ENCODE measurements at places on chromosomes 1 and 21. TPM values are rescaled to one million over a fixed set of nuclear protein-coding genes. Genes with fewer than 3 reads are reported as not detected.
A peak's percentile ranks its signal among the peaks of the same experiment; 100 is the strongest.

Gene GPR25
- not detected for total RNA-seq

Gene FCMR
- 1.3 TPM for total RNA-seq

Gene SORT1
- total RNA-seq, result 30.1 TPM

Gene SYT11
- 118 TPM for total RNA-seq

Gene DNAJC28
- 5.4 TPM for total RNA-seq

Gene OMA1
- total RNA-seq, result 48.0 TPM

Gene STUM
- total RNA-seq, result 9.2 TPM

Gene LRRC3
- total RNA-seq, result 2.4 TPM

GRCh38 chr1:81542196-81542595 is 258.5 kb upstream of the ADGRL2 start:
- no peaks in the 10 kb centered on the region for H3K27me3 ChIP-seq
- H3K36me3 ChIP-seq, result no peaks in the 10 kb centered on the region
- no peak for DNase-seq

DNA sequence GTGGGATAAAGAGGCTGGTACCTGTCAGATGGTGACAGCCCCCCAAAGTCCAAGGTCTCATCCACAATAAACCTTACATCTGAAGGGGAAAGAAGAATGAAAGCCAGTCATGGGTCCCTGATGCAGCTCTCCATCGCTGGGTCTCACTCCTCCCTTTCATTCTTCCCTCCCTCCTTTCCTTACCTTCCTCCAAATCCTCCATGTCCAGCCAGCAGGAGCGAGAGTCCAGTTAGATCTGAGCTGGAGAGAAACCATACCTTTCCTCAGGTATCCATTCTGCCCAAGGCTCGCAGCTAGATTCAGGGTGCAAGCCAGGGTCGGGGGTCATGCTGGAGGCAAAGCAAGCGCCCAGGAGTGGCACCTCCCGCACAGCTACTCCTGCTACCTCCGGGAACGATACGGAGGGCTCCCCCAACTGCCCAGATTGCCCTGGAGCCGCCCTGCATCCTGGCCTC is 421 bp downstream of the PSRC1 start:
- peaks cover 47% of the 10 kb centered on the region for H3K4me1 ChIP-seq
- peak overlapping the region; percentile 59 for H3K4me3 ChIP-seq
- H3K27me3 ChIP-seq, result no peaks in the 10 kb centered on the region
- peaks cover 16% of the 10 kb centered on the region for H3K36me3 ChIP-seq
- peak overlapping the region; percentile 96 for H3K27ac ChIP-seq

- H3K4me1 ChIP-seq, result peaks cover 15% of the 10 kb centered on the region
- DNase-seq, result no peak
- H3K36me3 ChIP-seq, result peaks cover 65% of the 10 kb centered on the region
- no peak overlapping the region for H3K4me3 ChIP-seq
- H3K27me3 ChIP-seq, result no peaks in the 10 kb centered on the region
These were observed 20.6 kb downstream of the GPR3 start for GRCh38 chr1:27413004-27413403.

- no peaks in the 10 kb centered on the region for H3K27me3 ChIP-seq
- peaks cover 14% of the 10 kb centered on the region for H3K4me1 ChIP-seq
- no peak for DNase-seq
- no peak overlapping the region for H3K27ac ChIP-seq
- no peak overlapping the region for H3K4me3 ChIP-seq
These were observed 45.4 kb downstream of the YARS1 start for GRCh38 chr1:32771561-32772280.

DNA sequence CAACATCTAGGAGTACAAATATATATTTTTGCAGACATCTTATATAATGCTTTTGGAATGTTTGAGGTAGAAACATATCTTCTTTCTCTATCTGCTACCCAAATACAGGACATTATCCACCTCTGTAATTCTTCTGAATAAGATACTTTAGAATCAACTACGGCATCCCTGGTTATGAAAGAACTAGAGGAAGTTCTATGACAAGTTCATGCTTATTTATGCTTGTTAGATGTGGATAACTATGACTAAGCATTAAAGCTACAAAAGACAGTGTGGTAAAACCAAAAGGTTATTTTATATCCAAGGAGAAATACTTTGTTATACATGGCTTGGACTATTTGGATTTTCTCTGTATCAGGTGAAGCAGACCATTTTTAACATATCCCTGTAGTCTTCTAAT is 894.0 kb downstream of the KCNT2 start:
- no peak overlapping the region for H3K4me3 ChIP-seq
- no peaks in the 10 kb centered on the region for H3K27me3 ChIP-seq

- no peaks in the 10 kb centered on the region for H3K27me3 ChIP-seq
- H3K36me3 ChIP-seq, result no peaks in the 10 kb centered on the region
- H3K4me3 ChIP-seq, result no peak overlapping the region
- no peak for DNase-seq
- H3K4me1 ChIP-seq, result no peaks in the 10 kb centered on the region
- H3K27ac ChIP-seq, result no peak overlapping the region
These were observed 165.8 kb downstream of the LYPLAL1 start for GRCh38 chr1:219339466-219339865.

GRCh38 chr1:60035921-60036320 is 37.6 kb downstream of the C1orf87 start:
- H3K4me1 ChIP-seq, result no peaks in the 10 kb centered on the region
- H3K27ac ChIP-seq, result no peak overlapping the region
- no peak for DNase-seq
- H3K27me3 ChIP-seq, result no peaks in the 10 kb centered on the region
- no peaks in the 10 kb centered on the region for H3K36me3 ChIP-seq

DNA sequence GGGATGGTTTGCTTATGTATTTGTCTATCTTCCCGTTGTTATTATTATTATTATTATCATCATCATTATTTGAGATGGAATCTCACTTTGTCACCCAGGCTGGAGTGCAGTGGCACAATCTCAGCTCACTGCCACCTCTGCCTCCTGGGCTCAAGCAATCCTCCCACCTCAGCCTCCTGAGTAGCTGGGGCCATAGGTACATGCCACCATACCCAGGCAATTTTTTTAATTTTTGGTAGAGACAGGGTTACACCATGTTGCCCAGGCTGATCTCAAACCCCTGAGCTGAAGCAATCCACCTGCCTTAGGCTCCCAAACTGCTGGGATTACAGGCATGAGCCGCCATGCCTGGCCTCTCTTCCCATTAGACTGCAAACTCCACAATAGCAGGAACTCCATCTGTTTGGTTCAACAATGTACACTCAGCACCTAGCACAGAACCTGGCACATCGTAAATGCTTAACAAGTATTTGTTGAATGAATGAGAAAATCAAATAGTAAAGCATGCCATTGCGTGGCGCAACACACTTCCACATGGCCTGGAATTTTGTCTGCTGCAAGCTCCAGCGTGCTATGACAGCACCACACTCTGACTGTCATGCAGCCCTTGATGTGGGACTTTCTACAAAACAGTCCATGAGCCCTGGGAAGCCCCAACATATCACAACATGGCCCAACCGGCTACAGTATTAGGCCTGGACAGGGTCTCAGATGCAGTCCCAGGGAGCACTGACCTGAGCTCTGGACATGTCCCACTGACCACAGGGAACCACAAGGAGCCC is 3.8 kb upstream of the TINAGL1 start:
- H3K4me1 ChIP-seq, result peaks cover 20% of the 10 kb centered on the region
- H3K4me3 ChIP-seq, result no peak overlapping the region
- no peak overlapping the region for H3K27ac ChIP-seq
- no peak for DNase-seq

- H3K4me1 ChIP-seq, result no peaks in the 10 kb centered on the region
- no peaks in the 10 kb centered on the region for H3K36me3 ChIP-seq
- DNase-seq, result no peak
- no peak overlapping the region for H3K4me3 ChIP-seq
These were observed 51.0 kb downstream of the EPB41 start for GRCh38 chr1:28965271-28965870.

GRCh38 chr1:244371242-244372141 is 80.2 kb downstream of the ADSS2 start:
- no peaks in the 10 kb centered on the region for H3K4me1 ChIP-seq
- H3K36me3 ChIP-seq, result no peaks in the 10 kb centered on the region
- no peak overlapping the region for H3K4me3 ChIP-seq
- no peak for DNase-seq

GRCh38 chr21:29786496-29787360 is 153.1 kb downstream of the GRIK1 start:
- no peaks in the 10 kb centered on the region for H3K36me3 ChIP-seq
- H3K4me1 ChIP-seq, result no peaks in the 10 kb centered on the region
- no peak overlapping the region for H3K27ac ChIP-seq
- no peak for DNase-seq
- H3K27me3 ChIP-seq, result no peaks in the 10 kb centered on the region

DNA sequence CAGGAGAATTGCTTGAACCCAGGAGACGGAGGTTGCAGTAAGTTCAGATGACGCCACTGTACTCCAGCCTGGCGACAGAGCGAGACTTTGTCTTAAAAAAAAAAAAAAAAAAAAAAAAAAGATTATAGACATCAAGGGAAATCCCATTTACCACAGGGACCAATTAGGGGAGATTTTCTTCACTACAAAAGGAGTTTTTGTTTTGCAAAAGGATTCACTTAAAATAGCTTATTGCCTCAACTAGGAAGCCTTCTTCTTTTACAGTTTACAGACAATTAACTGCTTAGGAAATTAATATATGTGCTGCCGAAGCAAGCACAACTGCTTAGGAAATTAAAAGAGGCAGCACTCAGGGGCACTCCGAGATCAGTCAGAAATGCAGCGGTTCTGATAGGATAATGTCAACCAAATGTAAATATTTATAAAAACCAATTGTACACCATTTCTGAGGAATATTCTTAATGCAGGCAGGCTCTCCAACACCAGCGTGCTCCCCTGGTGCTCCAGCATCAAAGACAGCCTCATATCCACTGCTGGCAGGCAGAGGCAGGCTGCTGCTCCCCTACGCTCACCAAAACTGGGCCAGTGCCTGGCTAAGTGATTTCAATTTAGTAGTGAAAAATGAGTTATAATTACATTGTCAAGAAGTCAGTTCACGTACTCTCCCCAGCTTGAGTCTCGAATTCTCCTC is 107.9 kb upstream of the RAB4A start:
- H3K4me3 ChIP-seq, result no peak overlapping the region
- H3K27me3 ChIP-seq, result no peaks in the 10 kb centered on the region
- peaks cover 14% of the 10 kb centered on the region for H3K4me1 ChIP-seq
- DNase-seq, result no peak

- H3K27ac ChIP-seq, result no peak overlapping the region
- H3K27me3 ChIP-seq, result no peaks in the 10 kb centered on the region
- DNase-seq, result no peak
- H3K4me3 ChIP-seq, result no peak overlapping the region
- H3K4me1 ChIP-seq, result peaks cover 55% of the 10 kb centered on the region
These were observed 21.5 kb downstream of the RAP1GAP start for GRCh38 chr1:21647431-21648351.

DNA sequence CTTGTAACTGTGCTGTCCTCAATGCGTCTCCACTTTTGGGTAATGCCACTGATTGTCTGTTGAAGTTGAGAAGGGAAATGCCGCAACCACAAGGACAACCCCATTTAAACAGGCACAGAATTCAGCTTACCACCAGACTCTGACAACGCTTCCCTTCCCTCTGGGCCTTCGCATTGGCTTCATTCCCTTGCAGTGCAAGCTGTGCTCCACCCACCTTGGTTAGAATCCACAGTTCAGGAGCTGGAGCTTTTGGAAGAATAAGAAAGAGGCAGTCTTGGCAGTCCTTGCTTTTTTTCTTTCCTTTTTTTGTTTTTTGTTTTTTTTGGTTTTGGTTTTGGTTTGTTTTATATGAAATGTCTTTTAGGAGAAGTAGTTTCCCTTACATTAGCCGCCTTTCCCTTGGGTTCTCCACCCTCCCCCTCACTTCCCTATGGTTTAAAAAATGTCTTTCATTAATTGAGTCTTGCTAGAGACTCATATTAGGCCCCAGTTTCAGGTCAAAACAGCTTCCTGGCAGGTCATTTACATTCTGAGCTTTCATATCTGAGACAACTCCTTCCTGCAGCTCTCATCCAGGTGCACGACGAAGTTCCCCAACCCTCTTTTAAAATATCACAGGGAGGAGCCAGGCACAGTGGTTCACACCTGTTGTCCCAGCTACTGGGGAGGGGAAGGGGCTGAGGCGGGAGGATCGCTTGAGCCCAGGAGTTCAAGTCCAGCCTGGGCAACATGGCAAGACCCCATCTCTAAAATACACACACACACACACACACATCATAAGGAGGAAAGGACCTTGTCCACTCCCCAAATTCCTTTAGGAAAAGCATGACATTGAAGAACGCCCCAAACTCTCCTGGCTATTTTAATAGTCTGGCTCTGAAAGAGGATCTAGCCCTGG is 20.7 kb upstream of the LAX1 start:
- no peak for DNase-seq
- H3K4me1 ChIP-seq, result peaks cover 5% of the 10 kb centered on the region
- no peaks in the 10 kb centered on the region for H3K27me3 ChIP-seq

DNA sequence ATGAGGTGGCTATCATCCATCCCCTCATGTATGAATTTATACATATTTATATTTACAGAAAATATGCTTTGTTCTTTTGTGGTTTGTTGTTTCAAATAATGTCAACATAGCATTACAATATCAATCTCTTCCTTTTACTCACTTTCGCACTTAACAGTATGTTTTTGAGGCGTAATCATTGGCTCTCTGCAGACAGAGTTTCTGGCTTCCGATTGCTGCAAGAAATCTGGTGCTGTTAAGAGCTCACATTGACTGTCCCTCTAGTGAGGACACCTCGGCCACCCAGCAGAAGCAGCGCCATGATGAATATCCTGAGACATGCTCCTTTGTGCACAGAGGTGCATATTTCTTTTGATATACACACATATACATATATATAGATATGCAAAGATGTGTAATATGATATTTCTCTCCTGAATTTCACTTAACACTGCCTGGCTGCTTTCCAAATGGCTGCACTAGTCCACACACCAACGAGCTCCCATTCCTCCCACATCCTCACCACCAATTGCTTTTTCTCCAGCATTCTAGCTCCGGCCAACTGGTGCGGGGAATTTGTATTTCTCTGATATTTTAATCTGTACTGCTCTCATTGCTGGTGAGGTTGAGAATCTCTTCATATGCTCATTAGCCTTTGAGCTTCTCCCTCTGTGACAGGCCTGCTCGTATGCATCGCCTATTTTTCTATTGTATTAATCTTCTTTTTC is 248.4 kb downstream of the SIPA1L2 start:
- H3K27ac ChIP-seq, result no peak overlapping the region
- H3K4me1 ChIP-seq, result peaks cover 38% of the 10 kb centered on the region
- no peak overlapping the region for H3K4me3 ChIP-seq
- no peak for DNase-seq

- H3K4me3 ChIP-seq, result no peak overlapping the region
- no peaks in the 10 kb centered on the region for H3K36me3 ChIP-seq
- DNase-seq, result no peak
- H3K27me3 ChIP-seq, result no peaks in the 10 kb centered on the region
- no peaks in the 10 kb centered on the region for H3K4me1 ChIP-seq
These were observed 122.0 kb downstream of the LMO4 start for GRCh38 chr1:87450615-87451209.

DNA sequence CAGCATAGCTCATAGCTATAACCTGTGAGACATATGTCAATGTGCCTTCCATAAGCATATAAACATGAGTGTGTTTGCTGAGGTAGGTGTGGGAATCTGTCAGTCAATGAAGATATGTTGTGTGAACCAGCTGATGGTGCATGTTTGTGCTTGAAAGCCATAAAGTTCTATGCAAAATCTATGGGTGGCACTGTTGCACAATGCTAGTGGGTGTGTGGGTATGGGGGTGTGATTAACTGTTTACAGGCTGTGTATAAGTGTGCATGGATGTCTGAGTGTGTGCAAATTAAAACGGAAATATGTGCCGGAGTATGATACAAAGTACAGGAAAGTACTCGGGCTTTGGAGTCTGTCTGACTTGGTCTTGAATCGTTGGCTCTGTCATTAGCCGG is 1.0 kb upstream of the ATP2B4 start:
- H3K27me3 ChIP-seq, result no peaks in the 10 kb centered on the region
- H3K4me3 ChIP-seq, result no peak overlapping the region
- H3K27ac ChIP-seq, result no peak overlapping the region
- H3K4me1 ChIP-seq, result peaks cover 36% of the 10 kb centered on the region
- DNase-seq, result peak; percentile 88
